Fibroblast of lung (primary cell): ENCODE measurements at places on chromosomes 5 and 9. TPM values are rescaled to one million over a fixed set of nuclear protein-coding genes. Genes with fewer than 3 reads are reported as not detected.

EEIG1 gene
- 12.8 and 21.4 TPM in 2 replicates for polyA plus RNA-seq

GFM2 gene
- polyA plus RNA-seq: 30.2 and 34.3 TPM in 2 replicates

RASGEF1C gene
- 0.03 TPM in 1 of 2 replicates, not detected in the other for polyA plus RNA-seq

ANKRD18A gene
- polyA plus RNA-seq: not detected in 2 replicates

EPB41L4B gene
- 0.56 and 1.7 TPM in 2 replicates for polyA plus RNA-seq

RANBP17 gene
- 3.1 and 4.3 TPM in 2 replicates for polyA plus RNA-seq

FCN2 gene
- not detected in 2 replicates for polyA plus RNA-seq

WDR31 gene
- polyA plus RNA-seq: 1.2 and 1.6 TPM in 2 replicates

DNA sequence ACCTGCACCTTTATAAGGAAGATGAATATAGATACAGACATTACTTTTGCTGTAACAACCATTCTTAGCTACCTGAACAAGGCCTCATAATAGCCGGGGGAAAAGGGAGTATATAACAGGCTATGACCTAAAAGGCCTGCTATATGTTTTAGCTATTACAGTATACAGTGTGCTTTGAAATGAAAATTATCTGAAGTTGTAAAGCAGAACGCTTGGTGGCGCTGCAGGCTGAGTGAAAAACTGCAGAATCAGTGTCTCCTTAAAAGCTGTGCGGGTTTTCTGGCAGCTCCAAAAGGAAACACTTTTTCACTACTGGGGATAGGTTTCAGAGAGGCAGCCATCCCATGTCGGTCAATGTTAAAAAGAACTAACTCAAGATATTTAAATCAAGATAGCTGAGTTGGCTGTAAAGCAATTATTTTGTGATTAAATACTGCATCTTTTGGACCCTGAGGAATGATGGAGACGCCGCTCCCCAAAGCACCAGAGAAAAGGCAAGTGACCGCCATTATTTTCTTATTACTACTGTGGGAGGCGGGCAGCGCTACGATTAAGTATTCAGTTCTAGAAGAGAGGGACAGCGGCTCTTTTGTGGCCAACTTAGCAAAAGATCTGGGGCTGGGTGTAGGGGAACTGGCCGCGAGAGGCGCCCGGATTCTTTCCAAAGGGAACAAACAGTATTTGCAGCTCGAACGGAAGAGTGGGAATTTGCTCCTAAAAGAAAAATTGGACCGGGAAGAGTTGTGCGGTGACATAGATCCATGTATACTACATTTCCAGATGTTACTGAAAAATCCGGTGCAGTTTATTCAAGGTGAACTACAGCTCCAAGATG lies 5.9 kb downstream of the PCDHB6 start:
- no peaks in the 10 kb centered on the region for H3K27me3 ChIP-seq
- no peaks in the 10 kb centered on the region for H3K4me1 ChIP-seq
- no peak overlapping the region for H3K27ac ChIP-seq
- no peaks in the 10 kb centered on the region for H3K36me3 ChIP-seq
- no peak overlapping the region for H3K4me3 ChIP-seq
- DNase-seq: no peak

DNA sequence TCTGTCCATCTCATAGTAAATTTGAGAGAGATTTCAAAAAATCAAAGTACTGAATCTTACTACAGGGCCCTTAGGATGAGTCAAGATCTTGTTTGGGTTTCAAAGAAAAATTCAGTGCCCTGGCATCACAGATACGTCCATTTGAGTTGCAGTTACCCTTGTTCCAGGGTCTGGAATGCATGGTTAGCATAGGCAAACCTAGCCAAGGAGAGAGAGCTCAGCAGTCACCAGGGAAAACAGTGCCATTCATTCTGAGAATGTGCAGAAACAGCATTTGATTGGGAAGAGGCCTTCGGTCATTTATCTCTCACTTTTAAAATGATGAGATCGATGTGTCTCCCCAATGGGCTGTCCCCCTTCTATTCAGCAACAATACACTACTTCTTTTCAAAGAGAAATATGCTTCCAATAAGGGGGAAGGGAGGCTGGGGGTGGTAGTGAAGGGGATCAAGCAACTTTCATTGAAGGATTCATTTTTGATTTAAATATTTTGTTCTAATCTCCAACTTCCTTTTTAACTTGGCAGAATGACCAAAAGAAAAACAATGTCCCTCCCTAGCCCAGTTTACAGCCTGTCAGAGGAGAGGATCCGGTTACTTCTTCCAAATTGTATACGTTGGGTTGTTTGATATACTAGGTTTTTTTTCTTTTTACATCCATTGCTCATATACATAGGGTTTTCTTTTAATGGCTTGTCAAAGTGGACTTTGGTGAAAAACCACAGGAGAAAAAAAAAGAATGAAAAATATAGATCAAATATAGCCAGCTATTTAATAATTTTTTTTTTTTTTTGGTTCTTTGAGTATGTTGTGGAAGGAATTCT lies 491.1 kb downstream of the CCDC171 start:
- H3K4me1 ChIP-seq: peaks cover 3% of the 10 kb centered on the region
- no peaks in the 10 kb centered on the region for H3K27me3 ChIP-seq
- H3K36me3 ChIP-seq: no peaks in the 10 kb centered on the region
- H3K27ac ChIP-seq: no peak overlapping the region
- DNase-seq: peak; percentile 77

DNA sequence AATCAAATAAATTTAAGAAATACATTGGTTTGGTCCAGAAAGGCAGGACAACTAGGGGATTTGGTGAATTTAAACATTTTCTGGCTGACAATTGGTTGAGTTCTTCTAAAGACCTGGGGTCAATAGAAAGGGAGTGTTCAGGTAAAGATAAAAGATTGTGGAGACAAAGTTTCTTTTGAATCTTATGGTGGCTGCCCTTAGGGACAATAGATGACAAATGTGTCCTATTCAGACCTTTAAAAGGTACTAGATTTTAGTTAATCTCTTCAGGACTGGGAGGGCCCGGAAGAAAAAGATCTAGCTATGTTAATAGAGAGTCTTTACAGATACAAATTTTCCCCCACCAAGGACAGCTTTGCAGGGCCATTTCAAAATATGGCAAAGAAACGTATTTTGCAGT lies 35.9 kb downstream of the PLEKHG4B start:
- H3K4me1 ChIP-seq: no peaks in the 10 kb centered on the region
- no peak overlapping the region for H3K27ac ChIP-seq
- no peaks in the 10 kb centered on the region for H3K36me3 ChIP-seq
- no peak for DNase-seq
- H3K4me3 ChIP-seq: no peak overlapping the region

DNA sequence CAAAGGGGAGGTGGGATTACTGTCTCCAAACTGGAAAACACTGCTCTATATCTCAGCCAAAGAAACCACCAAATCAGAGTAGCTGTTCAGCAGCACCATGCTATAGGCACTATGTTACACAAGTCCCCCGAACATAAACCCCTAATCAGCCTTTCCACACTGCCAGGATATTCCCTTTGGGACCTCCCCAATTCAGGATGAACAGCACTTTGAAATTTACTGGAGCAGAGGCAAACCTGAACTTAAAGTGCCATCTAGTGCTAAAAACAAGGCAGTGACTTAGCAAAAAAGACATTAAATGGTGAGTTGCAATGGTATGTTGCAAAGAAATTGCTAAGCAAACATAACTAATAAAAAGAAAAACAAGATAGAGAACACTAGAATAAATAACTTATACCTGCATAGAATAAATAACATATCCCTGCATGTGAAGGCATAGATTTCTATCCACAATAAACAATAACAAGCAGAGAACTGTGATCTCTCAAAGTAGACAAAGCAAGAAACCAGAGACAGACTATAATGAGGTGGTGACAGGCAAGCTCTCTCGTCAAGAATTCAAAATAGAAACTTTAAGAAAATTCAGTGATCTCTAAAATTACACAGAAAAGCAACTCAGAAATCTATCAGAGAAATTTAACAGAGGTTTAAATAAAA lies 584.4 kb upstream of the ACO1 start:
- H3K4me3 ChIP-seq: no peak overlapping the region
- H3K27me3 ChIP-seq: no peaks in the 10 kb centered on the region
- peak; percentile 11 for DNase-seq
- H3K36me3 ChIP-seq: no peaks in the 10 kb centered on the region

DNA sequence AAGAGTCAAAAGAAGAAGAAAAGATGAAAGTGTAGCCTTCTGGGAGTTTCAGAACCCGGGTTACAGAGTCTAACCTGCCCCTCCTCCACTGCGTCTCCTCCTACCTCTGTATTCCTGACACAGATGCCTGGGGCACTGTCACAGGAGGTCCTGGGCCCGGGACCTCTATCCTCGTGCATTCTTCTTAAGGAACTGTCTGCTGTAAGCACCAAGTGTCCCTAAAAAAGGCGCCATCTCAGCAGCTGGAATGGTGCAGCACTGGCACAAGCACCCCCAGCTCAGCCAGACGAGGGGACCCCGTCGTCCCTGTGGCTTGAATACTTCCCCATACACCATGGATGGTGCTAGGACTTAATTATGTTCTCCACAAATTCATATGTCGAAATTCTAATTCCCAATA lies 35.8 kb upstream of the MVB12B start:
- H3K27ac ChIP-seq: no peak overlapping the region
- H3K36me3 ChIP-seq: no peaks in the 10 kb centered on the region

GRCh38 chr5:29794141-29794787 lies 1399.2 kb upstream of the CDH6 start:
- H3K27me3 ChIP-seq: no peaks in the 10 kb centered on the region
- no peak overlapping the region for H3K27ac ChIP-seq
- no peak for DNase-seq
- H3K4me1 ChIP-seq: no peaks in the 10 kb centered on the region

- no peaks in the 10 kb centered on the region for H3K4me1 ChIP-seq
- no peak for DNase-seq
- H3K4me3 ChIP-seq: no peak overlapping the region
- no peaks in the 10 kb centered on the region for H3K36me3 ChIP-seq
- H3K27ac ChIP-seq: no peak overlapping the region
- no peaks in the 10 kb centered on the region for H3K27me3 ChIP-seq
These were observed 287.0 kb upstream of the DAB2 start for GRCh38 chr5:39711821-39712220.

DNA sequence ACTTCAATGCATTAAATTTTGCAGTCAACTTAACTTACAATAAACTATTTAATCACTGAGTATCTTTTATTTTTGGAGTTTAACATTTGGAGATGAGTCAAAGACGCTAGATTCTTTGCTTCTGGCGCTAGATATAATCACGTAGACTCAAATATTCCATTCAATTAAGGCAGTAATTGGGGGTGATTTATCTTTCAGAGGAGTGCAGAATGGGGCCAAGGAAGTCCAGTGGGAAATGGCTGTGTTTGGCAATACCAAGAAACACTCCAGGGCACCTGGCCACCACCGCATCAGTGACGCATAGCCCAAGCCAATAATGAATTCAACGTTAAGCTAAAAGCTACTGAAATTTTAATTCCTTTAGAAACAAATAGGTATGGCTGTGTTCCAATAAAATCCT lies 81.2 kb downstream of the PHAX start:
- no peak overlapping the region for H3K27ac ChIP-seq
- peaks cover 2% of the 10 kb centered on the region for H3K27me3 ChIP-seq
- no peak overlapping the region for H3K4me3 ChIP-seq
- H3K36me3 ChIP-seq: no peaks in the 10 kb centered on the region
- no peak for DNase-seq
- H3K4me1 ChIP-seq: no peaks in the 10 kb centered on the region

DNA sequence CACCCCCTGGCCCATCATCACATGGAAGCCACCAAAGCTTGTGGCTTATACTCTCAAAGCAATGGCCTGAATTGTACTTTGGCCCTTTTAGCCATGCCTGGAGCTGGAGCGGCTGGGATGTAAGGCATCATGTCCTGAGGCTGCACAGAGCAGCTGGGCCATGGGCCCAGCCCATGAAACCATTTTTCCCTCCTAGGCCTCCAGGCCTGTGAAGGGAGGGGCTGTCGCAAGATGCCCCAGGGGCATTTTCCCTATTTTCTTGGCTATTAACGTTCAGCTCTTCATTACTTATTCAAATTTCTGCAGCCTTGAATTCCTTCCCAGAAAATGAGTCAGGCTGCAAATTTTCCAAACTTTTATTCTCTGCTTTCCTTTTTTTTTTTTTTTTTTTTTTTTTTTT lies 27.7 kb downstream of the FST start:
- no peaks in the 10 kb centered on the region for H3K4me1 ChIP-seq
- H3K4me3 ChIP-seq: no peak overlapping the region
- no peaks in the 10 kb centered on the region for H3K27me3 ChIP-seq
- DNase-seq: no peak

GRCh38 chr9:112193572-112194288 lies 18.6 kb upstream of the SUSD1 start:
- H3K4me1 ChIP-seq: no peaks in the 10 kb centered on the region
- no peak overlapping the region for H3K4me3 ChIP-seq
- H3K27me3 ChIP-seq: no peaks in the 10 kb centered on the region
- no peak overlapping the region for H3K27ac ChIP-seq
- H3K36me3 ChIP-seq: no peaks in the 10 kb centered on the region

- no peaks in the 10 kb centered on the region for H3K36me3 ChIP-seq
- no peak for DNase-seq
- peaks cover 49% of the 10 kb centered on the region for H3K27me3 ChIP-seq
- no peaks in the 10 kb centered on the region for H3K4me1 ChIP-seq
- H3K4me3 ChIP-seq: no peak overlapping the region
These were observed 54.3 kb downstream of the TRIP13 start for GRCh38 chr5:946720-947625.

- no peaks in the 10 kb centered on the region for H3K36me3 ChIP-seq
- DNase-seq: no peak
- no peak overlapping the region for H3K4me3 ChIP-seq
- H3K27me3 ChIP-seq: no peaks in the 10 kb centered on the region
- no peak overlapping the region for H3K27ac ChIP-seq
- no peaks in the 10 kb centered on the region for H3K4me1 ChIP-seq
These were observed 17.9 kb upstream of the DAPK1 start for GRCh38 chr9:87479801-87480201.

DNA sequence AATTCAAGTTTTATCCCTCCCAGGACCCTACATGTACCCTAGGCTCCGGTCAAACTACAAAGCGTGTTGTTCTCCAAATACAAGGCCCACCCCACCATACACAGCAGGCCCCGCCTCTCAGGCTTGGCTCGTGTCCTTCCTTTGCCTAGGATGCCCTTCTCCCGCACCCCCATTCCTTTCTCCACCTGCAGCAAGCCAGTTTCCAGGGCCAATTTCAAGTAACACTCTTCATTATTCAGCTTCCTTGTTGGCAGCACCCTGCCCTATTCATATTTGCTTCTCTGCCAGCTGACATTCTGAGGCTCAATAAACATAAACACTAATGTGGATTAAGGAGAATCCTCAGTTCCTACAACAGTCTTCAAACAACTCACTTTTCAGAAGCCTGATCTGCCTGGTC lies 31.7 kb downstream of the EPB41L4B start:
- no peak overlapping the region for H3K4me3 ChIP-seq
- no peak overlapping the region for H3K27ac ChIP-seq
- H3K27me3 ChIP-seq: no peaks in the 10 kb centered on the region

DNA sequence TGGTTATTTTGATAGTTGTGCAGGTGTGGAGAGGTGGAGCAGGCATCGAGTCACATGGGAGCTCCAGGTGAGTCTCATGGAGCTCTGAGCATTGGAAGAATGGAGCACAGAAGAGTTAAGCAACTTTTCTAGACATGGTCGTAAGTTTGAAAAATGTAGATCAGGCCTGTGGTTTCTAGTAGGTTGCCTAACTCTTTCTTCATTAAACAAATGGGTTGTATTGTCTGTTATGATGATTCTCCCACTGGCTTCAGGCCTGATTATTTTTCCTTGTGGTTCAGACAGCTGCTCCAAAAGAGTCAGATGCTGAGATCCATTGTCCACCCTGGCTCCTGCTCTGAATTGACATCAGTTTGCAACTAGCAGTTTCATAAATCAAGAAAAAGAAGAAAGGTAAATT lies 80.3 kb upstream of the RPS23 start:
- no peaks in the 10 kb centered on the region for H3K36me3 ChIP-seq
- H3K4me1 ChIP-seq: peaks cover 10% of the 10 kb centered on the region
- no peak overlapping the region for H3K4me3 ChIP-seq
- H3K27ac ChIP-seq: no peak overlapping the region
- DNase-seq: peak; percentile 94
